Endothelial cell of umbilical vein (primary cell): ENCODE measurements at places on chromosomes 16 and 17. TPM values are rescaled to one million over a fixed set of nuclear protein-coding genes. Genes with fewer than 3 reads are reported as not detected.

GRCh38 chr16:15498427-15499175 is 64.2 kb downstream of the BMERB1 start:
- no peak overlapping the region for H3K4me3 ChIP-seq
- no peak overlapping the region for H3K27ac ChIP-seq
- no peak for DNase-seq
- no peaks in the 10 kb centered on the region for H3K27me3 ChIP-seq
- H3K4me1 ChIP-seq = peaks cover 18% of the 10 kb centered on the region
- no peaks in the 10 kb centered on the region for H3K36me3 ChIP-seq

DNA sequence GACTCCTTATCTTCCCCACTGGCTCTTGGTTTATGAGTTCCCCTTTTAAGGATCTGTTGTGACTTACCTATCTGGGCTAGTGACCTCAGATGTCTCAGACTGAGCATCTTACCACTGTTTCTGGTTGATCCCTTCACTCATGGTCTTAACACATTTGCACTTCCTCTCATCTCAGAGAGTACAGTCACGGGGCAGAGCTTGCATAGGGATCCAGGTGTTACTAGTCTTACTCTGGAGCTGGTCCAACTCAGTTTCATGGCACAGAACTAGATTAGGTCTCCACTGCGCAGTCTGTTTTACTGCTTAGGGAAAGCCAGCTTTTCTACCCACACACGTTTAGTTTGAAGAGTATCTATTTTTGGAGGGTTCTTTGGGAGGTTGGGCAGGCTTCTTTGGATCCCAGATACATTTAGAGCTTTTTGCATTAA is 10.2 kb downstream of the GABARAPL2 start:
- no peak for DNase-seq
- no peak overlapping the region for H3K4me3 ChIP-seq
- H3K27me3 ChIP-seq = no peaks in the 10 kb centered on the region
- H3K4me1 ChIP-seq = no peaks in the 10 kb centered on the region

DNA sequence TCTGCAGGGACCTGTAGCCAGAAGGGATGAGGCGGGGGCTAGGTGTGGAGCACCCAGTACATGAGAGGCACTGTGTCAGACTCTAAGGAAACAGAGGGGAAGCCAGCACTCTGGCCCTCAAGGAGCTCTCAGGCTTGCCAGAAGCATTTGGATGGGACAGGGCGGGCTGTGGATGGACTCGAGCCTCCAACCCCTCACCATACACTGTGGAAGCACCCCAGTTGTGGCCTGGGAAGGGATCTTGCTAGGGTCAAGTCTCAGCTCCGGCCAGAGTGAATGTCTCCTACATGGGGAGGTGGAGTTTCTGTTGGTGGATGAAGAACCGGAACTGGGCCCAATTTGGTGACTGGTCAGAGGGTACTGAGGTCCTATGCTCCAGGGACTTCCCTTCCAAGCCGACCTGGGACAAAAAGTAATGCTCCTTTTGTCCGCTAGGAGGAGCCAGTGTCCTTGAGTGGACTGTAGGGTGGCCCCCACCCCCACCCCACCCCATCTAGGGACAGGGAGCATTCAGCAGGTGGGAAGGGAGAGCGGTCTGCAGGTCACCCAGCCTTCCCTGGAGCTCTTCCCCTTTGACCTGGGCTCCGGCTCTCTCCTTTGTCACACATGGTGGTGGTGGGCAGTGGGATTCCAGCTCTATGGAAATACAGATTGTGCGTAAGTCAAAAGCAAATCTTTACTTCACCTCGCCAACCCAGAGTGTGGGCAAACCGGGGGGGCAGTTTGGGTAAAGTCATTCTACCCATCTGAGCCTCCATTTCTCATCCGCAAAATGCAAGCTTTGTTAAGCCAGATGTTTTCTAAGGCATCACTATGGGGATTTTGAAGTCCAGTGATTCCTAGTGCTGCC is 20.4 kb upstream of the PHB1 start:
- peak; percentile 42 for DNase-seq
- H3K4me3 ChIP-seq = no peak overlapping the region
- H3K36me3 ChIP-seq = no peaks in the 10 kb centered on the region
- H3K4me1 ChIP-seq = no peaks in the 10 kb centered on the region
- H3K27me3 ChIP-seq = peaks cover 22% of the 10 kb centered on the region

DNA sequence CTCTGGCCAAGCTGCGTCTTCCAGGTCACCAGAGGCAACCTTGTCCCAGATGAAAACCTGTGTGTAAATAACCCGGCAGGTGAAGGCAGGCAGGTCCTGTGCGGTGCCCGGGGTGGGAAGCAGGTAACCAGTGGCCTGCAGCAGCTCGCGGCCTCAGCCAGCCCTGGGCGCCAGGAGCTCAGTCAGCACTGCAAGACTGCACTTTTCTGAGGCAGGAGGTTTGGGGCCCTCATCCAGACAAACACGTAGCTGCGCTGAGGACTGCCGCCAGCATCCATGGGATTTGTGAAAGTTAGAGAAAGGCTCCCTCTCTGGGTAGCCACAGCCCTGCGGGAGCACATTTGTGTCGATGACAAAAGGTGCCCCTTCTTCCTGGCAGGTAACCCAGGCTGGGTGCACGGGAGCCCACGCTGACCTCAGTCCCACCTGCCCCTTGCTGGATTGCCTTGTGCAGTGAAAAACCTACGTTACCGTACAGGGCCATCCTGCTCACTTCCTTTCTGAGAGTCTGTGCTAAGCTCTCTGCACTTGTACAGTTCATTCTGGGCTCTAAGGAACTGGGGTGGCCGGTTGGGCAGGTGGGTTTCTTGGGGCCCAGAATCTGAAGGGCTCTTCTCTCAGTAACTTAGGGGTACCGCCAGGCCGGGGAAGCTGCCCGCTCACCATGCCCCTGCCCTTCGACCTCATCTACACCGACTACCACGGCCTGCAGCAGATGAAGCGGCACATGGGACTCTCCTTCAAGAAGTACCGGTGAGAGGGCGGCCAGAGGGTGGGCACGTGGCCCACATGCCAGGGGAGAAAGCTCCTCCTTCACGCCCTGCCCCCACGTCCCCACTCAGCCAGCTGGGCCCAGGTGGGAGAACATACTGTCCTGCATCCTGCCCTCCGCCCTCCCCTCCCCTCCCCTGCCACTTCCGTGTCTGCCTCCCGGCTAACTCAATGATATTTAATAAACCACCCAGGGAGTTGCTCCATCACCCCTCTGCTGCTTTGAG is 56.4 kb downstream of the MGAT5B start:
- no peaks in the 10 kb centered on the region for H3K36me3 ChIP-seq
- H3K27me3 ChIP-seq = no peaks in the 10 kb centered on the region
- H3K4me3 ChIP-seq = no peak overlapping the region
- no peak for DNase-seq
- H3K4me1 ChIP-seq = no peaks in the 10 kb centered on the region

DNA sequence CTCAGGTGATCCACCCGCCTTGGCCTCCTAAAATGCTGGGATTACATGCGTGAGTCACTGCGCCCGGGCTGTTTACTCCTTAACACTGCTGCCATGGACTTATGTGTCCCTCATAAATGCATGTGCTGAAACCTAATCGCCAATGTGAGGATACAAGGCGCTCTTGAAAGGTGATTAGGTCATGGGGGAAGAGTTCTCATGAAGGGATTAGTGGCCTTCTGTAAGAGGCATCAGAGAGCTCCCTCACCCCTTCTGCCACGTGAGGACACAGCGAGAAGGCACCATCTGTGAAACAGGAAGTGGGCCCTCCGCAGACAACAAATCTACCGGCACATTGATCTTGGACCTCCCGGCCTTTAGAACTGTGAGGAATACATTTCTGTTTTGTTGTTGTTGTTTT is 19.1 kb downstream of the ITPRIPL2 start:
- no peak overlapping the region for H3K4me3 ChIP-seq
- no peaks in the 10 kb centered on the region for H3K27me3 ChIP-seq
- DNase-seq = no peak
- H3K4me1 ChIP-seq = peaks cover 22% of the 10 kb centered on the region
- no peak overlapping the region for H3K27ac ChIP-seq

DNA sequence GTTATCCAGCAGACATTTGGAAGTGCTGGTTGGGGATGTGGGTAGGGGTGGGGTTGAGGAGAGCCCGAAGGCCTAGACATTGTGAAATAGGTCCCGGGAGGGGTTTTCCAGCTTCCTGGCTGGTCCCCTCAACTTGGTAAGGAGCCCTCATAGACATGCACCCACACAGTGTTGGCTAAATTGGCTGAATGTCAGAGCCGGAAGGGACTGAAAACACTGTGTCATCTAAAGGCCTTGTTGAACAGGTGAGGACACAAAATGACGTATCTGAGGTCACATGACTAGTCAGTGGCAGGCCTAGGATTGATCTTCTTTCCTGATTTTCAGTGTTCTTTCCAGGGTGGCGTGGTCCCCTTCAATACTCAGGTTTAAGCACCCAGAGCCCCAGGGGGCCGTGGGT is 27.6 kb downstream of the ITGB3 start:
- H3K4me3 ChIP-seq = no peak overlapping the region
- no peak for DNase-seq
- H3K36me3 ChIP-seq = peaks cover 3% of the 10 kb centered on the region
- H3K27me3 ChIP-seq = no peaks in the 10 kb centered on the region

TP53TG3 gene
- total RNA-seq = not detected in 2 replicates

AP2B1 gene
- 198 and 200 TPM in 2 replicates for total RNA-seq

- DNase-seq = no peak
- no peaks in the 10 kb centered on the region for H3K36me3 ChIP-seq
- no peaks in the 10 kb centered on the region for H3K27me3 ChIP-seq
Observed at GRCh38 chr17:74267987-74268499, 6.0 kb upstream of the DNAI2 start.

GRCh38 chr16:57876210-57876609 is 73.9 kb upstream of the KIFC3 start:
- H3K27me3 ChIP-seq = peaks cover 6% of the 10 kb centered on the region
- H3K4me3 ChIP-seq = no peak overlapping the region
- H3K36me3 ChIP-seq = no peaks in the 10 kb centered on the region
- peaks cover 1% of the 10 kb centered on the region for H3K4me1 ChIP-seq
- no peak overlapping the region for H3K27ac ChIP-seq
- DNase-seq = no peak

DNA sequence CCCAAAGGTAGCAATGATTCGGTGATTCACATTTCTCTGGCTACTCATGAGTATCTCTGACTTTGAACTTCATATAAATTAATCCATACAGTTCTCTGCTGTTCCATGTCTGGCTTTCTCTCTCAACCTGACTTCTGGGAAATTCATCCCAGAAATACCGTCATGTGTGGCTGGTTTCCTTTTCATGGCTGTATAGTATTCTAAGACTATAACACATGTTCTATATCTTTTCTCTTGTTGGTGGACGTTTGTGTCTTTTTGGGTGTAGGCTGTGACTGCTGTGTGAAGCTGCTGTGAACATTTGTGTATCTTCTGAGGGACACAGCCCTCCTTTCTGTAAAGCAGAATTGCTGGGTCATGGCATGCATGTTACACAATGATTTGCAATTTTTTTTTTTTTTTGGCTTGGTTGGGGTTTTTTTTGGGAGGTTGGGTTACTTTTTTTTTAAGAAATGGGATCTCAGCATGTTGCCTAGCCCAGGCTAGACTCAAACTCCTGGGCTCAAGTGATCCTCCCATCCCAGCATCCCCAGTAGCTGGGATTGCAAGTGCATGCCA is 6.3 kb downstream of the TTYH2 start:
- no peak for DNase-seq
- H3K4me3 ChIP-seq = no peak overlapping the region
- no peak overlapping the region for H3K27ac ChIP-seq
- no peaks in the 10 kb centered on the region for H3K36me3 ChIP-seq
- H3K4me1 ChIP-seq = no peaks in the 10 kb centered on the region

DNA sequence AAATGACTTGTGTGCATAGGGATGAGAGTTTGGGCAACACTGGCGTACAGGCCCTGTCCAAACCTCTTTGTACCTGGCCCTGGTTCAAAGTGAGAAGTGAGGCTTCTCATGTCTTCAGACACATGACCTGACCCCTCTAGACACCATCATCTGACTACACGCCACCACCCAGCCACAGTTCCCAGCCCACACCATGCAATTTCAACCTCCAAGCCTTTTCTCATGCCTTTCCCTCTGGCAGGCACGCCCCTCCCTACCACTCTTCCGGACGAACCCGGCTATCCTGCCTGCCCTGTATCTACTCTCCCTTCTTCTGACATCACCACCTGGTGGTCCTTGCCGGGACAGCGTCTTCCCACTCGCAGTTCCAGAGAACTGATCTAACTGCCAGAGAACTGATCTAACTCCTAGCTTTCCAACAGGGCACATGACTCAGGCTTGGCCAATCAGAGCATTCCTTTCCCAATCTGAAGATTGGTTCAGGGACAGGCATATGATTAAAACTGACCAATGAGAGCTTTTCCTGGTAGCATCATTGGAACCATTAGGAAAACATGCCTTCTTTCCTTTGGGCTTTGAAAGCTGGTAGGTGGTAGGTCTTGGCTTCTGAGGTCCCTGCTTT is 27.1 kb upstream of the IL21R start:
- H3K27me3 ChIP-seq = no peaks in the 10 kb centered on the region
- DNase-seq = peak; percentile 83
- H3K36me3 ChIP-seq = no peaks in the 10 kb centered on the region
- H3K4me3 ChIP-seq = no peak overlapping the region
- no peak overlapping the region for H3K27ac ChIP-seq
- no peaks in the 10 kb centered on the region for H3K4me1 ChIP-seq

GRCh38 chr16:55000595-55000994 is 69.9 kb downstream of the IRX5 start:
- H3K36me3 ChIP-seq = no peaks in the 10 kb centered on the region
- no peak overlapping the region for H3K27ac ChIP-seq
- DNase-seq = no peak
- H3K4me3 ChIP-seq = no peak overlapping the region
- H3K4me1 ChIP-seq = no peaks in the 10 kb centered on the region

NPTX1 gene
- not detected in 2 replicates for total RNA-seq

DNA sequence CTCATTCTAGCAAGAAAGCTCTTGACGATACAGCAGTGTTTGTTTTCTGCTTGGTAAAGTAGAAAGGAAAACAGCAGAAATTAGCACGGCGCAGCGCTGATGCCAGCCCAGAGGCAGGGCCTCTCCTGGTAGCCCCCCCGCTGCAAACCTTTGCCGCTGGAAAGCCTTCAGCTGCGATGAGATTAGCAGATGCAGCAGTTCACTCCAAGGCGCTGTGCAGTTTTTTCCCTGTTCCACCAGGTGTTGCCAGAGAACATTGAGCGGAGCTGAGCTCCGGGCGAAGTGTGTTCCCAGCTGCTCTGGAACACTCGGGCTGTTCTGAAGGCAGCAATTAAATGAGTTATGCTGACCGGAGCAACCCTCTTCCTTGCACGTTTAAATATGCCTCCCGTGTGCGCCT is 72.5 kb downstream of the RBFOX1 start:
- no peak overlapping the region for H3K4me3 ChIP-seq
- no peaks in the 10 kb centered on the region for H3K4me1 ChIP-seq
- H3K27ac ChIP-seq = no peak overlapping the region
- H3K36me3 ChIP-seq = no peaks in the 10 kb centered on the region
- DNase-seq = no peak

WFIKKN1 gene
- total RNA-seq = 0.28 and 0.40 TPM in 2 replicates

DNA sequence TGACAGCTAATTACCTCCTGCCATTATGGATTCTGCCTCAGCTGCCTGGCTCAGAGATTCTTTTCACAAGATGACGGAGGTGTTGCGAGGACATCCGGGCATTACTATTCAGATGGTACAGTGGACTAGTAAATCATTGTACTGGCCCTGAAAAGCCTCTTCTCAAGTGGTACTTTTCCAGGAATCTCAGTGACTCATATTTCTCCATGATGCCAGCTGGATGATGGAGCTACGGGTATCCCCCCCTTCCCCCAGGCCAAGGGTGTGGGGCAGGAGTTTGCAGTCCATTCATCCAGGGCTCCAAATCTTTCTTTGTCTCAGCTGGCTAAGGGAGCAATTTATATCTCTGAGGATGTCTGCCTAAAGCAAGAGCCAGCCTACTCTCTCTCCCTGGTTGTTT is 107.7 kb upstream of the GPR139 start:
- no peaks in the 10 kb centered on the region for H3K27me3 ChIP-seq
- DNase-seq = no peak
- H3K36me3 ChIP-seq = no peaks in the 10 kb centered on the region
- H3K27ac ChIP-seq = no peak overlapping the region
- no peak overlapping the region for H3K4me3 ChIP-seq
